ENCODE measurements at places on chromosomes 6 and 20.
A peak's percentile ranks its signal among the peaks of the same experiment; 100 is the strongest.

- H3K27me3 ChIP-seq, result no peaks in the 10 kb centered on the region
- DNase-seq, result no peak
- H3K4me3 ChIP-seq, result no peak overlapping the region
- peaks cover 16% of the 10 kb centered on the region for H3K4me1 ChIP-seq
- H3K36me3 ChIP-seq, result no peaks in the 10 kb centered on the region
Observed at GRCh38 chr20:53847837-53848170, 222.6 kb downstream of the BCAS1 start.

DNA sequence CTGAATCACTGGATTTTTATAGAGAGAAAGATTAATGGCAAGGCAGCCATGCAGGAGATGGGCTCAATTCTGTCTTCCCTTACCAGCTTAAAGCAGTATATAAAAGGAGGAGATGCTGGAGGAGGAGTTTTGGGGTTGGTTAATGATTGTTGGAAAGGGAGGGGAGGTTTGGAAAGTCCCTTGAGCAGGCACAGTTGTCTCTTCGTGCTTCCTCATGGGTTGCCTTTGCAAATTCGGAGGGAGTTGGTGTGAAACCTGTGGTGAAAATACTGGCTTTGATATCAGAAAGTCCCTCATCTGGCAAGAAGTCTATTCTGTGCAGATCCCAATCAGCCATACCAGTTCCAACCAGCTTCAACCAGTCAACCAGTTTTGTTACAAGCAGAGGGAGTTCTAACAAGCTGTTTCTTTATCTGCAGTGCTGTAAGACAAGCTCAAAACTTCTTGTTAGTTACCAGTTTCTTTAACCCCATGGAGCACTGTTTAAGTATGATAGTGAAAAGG, 107.0 kb downstream of the HIVEP1 start:
- peaks cover 5% of the 10 kb centered on the region for H3K4me1 ChIP-seq
- H3K27ac ChIP-seq, result peak overlapping the region; percentile 25
- no peak overlapping the region for H3K4me3 ChIP-seq
- peaks cover 44% of the 10 kb centered on the region for H3K36me3 ChIP-seq
- DNase-seq, result no peak

- H3K4me3 ChIP-seq, result no peak overlapping the region
- peaks cover 23% of the 10 kb centered on the region for H3K27me3 ChIP-seq
- H3K36me3 ChIP-seq, result no peaks in the 10 kb centered on the region
- H3K4me1 ChIP-seq, result no peaks in the 10 kb centered on the region
Observed at GRCh38 chr6:44067173-44068139, 59.8 kb downstream of the MRPL14 start.

DNA sequence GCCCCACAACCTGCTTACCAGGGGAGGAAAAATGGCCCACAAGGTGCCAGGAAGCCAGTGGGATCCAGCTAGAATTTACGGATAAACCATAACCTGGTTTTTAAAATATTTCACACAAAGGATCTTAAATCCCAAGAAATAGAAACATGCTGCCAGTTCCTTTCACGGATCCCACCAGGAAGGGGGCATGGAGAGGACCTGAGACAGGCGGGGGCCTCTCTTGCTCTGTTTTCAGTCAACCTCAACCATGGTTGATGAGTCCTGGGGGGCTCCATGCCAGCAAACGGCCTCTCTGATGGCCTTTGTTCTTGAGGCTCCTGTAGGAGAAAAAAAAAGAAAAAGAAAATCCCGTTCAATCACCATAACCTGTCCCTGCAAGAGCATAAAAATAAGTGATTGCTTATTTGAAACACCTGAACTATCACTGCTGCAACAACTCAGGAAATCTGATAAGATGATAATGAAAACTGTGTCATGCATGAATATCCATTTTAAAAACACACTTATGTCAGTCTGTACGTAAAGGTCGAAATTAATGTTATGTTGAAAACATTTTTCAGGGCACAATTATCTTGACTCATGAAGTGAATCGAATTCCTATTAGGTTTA, 125.8 kb upstream of the CST7 start:
- no peaks in the 10 kb centered on the region for H3K36me3 ChIP-seq
- no peaks in the 10 kb centered on the region for H3K27me3 ChIP-seq
- no peak overlapping the region for H3K4me3 ChIP-seq
- H3K4me1 ChIP-seq, result no peaks in the 10 kb centered on the region
- no peak for DNase-seq
- H3K27ac ChIP-seq, result no peak overlapping the region

DNA sequence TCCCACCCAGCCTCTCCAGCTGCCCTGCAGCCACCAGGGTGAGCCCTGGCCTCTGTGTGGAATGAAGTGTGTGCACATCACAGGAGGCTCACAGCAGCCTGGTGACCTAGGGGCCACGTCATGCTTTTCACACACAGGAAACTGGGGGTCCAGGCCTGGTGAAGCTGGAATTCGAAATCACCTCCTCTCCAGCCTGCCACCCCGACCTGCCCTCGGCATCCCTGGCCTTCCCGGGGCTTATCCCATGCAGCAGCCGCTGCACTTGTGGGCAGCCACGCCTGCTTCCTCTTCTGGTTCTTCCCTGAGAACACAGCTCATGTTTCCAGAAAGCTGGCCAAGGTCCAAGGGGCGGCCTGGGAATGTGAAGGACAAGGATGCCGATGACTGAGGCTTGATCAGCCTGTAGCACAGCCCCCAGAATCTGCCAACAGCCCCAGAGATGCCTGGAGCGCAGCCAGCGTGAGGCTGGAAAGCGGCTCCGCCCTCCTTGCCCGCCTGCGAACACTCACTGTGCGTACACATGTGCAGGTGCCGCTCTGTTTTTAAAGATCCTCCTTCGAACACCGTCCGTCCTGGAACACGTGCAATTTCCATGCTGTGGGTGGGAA, 4.2 kb upstream of the NTSR1 start:
- H3K27ac ChIP-seq, result no peak overlapping the region
- peaks cover 55% of the 10 kb centered on the region for H3K27me3 ChIP-seq
- no peaks in the 10 kb centered on the region for H3K4me1 ChIP-seq
- no peak overlapping the region for H3K4me3 ChIP-seq

DNA sequence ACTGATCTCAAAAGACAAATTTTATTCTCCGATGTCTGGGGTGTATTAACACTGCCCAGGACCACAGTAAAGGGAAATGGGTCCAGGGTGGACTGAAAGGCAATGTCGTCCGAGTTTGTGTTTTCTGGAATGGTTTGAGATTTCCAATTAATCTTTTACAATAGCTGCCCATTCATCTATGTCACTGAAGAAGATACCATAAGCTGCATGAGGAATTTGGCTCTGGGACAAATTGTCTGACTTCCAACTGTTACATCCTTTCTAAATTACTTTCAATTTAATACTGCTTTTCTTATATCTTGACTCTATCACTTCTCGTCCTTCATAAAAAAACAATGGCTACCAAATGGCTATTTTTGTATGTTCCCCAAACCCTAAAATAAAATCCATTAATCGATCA, 130.7 kb upstream of the KCNK16 start:
- H3K27me3 ChIP-seq, result peaks cover 16% of the 10 kb centered on the region

GRCh38 chr6:32954986-32955802, 2.3 kb upstream of the HLA-DMA start:
- DNase-seq, result no peak
- no peak overlapping the region for H3K4me3 ChIP-seq
- no peaks in the 10 kb centered on the region for H3K36me3 ChIP-seq
- no peaks in the 10 kb centered on the region for H3K4me1 ChIP-seq

- H3K4me1 ChIP-seq, result peaks cover 9% of the 10 kb centered on the region
- H3K4me3 ChIP-seq, result no peak overlapping the region
- no peaks in the 10 kb centered on the region for H3K36me3 ChIP-seq
- H3K27ac ChIP-seq, result peak overlapping the region; percentile 37
- DNase-seq, result no peak
Observed at GRCh38 chr6:169890901-169891300, 139.5 kb downstream of the ERMARD start.

DNA sequence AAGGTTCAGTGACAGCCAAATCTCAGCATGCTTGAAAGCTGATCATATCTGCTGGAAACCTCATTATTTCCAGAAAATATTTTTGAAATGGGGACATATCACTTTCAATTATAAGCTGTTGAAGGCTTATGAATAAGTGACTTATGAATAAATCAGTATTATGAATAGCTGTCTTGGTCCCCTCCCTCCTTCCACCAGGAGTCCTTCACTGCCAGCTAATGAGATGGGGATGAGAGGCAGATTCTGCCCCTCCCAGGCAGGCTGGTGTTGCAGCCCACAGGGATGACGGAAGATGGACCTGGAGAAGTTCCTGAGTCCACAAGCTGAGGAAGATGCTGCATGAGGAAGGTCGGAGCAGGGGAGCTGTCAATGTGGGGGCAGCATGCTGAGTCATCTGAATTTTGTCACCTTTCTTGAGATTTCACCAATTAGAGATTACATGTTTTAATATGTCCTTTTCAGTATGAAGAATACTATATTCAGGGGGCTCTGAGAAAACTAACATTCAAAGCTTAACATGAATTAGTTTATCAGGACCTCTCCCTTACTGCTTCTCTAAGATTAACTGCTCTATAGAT, 112.2 kb downstream of the DTNBP1 start:
- peaks cover 10% of the 10 kb centered on the region for H3K4me1 ChIP-seq
- no peaks in the 10 kb centered on the region for H3K27me3 ChIP-seq
- H3K27ac ChIP-seq, result no peak overlapping the region
- DNase-seq, result no peak
- no peaks in the 10 kb centered on the region for H3K36me3 ChIP-seq

DNA sequence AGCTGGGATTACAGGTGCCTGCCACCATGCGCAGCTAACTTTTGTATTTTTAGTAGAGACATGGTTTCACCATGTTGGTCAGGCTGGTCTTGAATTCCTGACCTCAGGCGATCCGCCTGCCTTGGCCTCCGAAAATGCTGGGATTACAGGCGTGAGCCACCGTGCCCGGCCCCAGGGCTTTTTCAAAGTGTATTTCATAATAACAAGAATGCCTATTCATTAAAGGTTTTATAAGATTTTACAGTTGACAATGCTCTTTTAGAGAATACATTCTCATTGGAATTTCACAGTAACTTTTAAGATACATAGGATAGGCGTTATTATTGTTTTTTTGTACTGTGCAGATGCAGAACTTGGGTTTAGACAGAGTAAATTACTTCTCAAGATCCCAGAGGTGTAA, 52.6 kb upstream of the PTPRK start:
- DNase-seq, result no peak
- H3K4me3 ChIP-seq, result no peak overlapping the region

- no peak for DNase-seq
- no peak overlapping the region for H3K4me3 ChIP-seq
- peaks cover 19% of the 10 kb centered on the region for H3K4me1 ChIP-seq
- H3K27me3 ChIP-seq, result peaks cover 60% of the 10 kb centered on the region
- no peaks in the 10 kb centered on the region for H3K36me3 ChIP-seq
Observed at GRCh38 chr6:37557645-37558114, 58.0 kb upstream of the CCDC167 start.

DNA sequence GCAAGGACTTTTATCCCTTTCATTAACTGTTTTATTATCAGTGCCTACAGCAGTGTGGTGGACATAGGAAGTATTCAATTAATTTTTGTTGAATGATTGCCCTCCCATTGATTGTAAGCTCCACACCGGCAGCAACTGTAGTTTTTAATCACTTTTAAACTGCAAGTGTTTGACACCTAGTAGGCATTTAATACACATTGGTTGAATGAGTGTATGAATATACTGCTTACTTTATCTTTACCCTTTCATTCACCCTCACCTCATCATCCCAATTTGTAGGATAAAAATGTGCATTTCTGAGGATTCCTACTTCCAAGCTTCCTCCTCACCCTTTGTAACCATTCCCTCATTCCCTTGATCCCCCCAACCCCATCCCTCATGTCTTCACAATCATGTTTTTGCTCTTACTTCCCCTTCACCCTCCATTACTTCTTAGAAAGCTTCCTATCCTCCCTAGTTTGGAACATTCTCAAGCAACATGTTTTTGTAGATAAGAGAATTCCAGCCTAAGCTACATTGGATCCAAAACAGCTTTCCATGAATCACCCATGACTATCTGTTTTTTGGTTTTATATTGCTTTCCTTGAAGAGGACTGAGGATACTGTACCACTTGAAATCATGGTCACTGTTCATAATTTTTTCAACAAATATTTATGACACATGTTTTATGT, 955 bp upstream of the SLC26A8 start:
- no peak for DNase-seq
- no peaks in the 10 kb centered on the region for H3K36me3 ChIP-seq
- H3K27ac ChIP-seq, result no peak overlapping the region
- H3K27me3 ChIP-seq, result peaks cover 17% of the 10 kb centered on the region
- H3K4me3 ChIP-seq, result no peak overlapping the region

DNA sequence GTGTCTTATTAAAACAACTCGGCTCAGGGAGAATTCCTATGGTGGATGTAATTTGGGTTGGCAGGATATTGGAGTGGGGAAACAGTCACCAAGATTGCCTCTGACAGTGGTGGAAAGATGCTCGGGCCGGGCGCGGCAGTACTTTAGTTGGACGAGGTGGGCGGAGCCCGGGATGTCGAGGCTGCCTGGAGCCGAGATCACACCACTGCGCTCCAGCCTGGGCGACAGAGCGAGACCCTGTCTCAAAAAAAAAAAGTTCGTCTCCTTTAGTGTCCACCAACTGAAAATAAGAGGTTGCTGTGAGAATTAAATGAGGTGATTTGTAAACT, 621 bp downstream of the NOL7 start:
- peaks cover 23% of the 10 kb centered on the region for H3K4me1 ChIP-seq
- H3K27ac ChIP-seq, result peak overlapping the region; percentile 98
- DNase-seq, result no peak
- peaks cover 10% of the 10 kb centered on the region for H3K36me3 ChIP-seq
- H3K27me3 ChIP-seq, result no peaks in the 10 kb centered on the region

DNA sequence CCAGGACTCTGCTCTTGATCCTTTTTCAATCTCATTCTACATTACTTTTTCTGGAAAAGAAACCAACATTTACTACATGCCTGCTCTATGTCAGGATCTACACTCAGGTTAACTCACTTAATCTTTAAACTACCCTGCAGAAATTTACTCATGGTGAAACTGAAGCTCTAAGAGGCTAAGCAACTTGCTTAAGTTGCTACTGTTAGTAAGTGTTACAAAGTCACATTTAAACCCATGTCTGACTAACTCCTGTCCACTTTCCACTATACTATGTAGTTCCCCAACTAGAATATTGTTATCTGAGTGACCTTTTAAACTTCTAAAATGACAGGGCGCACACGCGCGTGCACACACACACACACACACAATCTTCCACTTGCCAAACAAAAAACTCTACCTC, 5.0 kb downstream of the CEP162 start:
- H3K27ac ChIP-seq, result no peak overlapping the region
- peaks cover 2% of the 10 kb centered on the region for H3K36me3 ChIP-seq
- no peaks in the 10 kb centered on the region for H3K27me3 ChIP-seq
- H3K4me1 ChIP-seq, result peaks cover 9% of the 10 kb centered on the region
- no peak for DNase-seq

DNA sequence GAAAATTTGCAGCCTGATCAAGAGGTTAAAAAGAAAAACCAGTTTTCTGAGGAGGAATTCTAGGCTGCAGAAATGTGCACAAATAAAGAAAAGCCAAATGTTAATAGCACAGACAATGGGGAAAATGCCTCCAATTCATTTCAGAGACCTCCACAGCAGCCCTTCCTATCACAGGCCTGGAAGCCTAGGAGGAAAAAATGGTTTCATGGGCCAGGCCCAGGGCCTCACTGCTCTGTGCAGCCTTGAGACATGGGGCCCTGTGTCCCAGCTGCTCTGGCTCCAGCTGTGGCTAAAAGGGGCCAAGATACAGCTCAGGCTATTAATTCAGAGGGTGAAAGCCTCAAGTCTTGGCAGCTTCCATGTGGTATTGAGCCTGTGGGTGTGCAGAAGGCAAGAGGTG, 18.9 kb downstream of the AHI1 start:
- H3K27ac ChIP-seq, result no peak overlapping the region
- H3K27me3 ChIP-seq, result no peaks in the 10 kb centered on the region
- H3K36me3 ChIP-seq, result peaks cover 51% of the 10 kb centered on the region
- no peak for DNase-seq
- no peaks in the 10 kb centered on the region for H3K4me1 ChIP-seq
- no peak overlapping the region for H3K4me3 ChIP-seq

GRCh38 chr20:11207749-11208502, 534.1 kb upstream of the JAG1 start:
- no peak for DNase-seq
- peaks cover 3% of the 10 kb centered on the region for H3K27me3 ChIP-seq
- peaks cover 22% of the 10 kb centered on the region for H3K4me1 ChIP-seq
- no peaks in the 10 kb centered on the region for H3K36me3 ChIP-seq

Measured in progenitor cell of endocrine pancreas (in vitro differentiated cells).